Right renal pelvis (tissue), 4 donors: ENCODE measurements at places on chromosomes 16 and 17.

GRCh38 chr16:48433850-48434530, 48.8 kb upstream of the SIAH1 start:
- DNase-seq = no peak

DNA sequence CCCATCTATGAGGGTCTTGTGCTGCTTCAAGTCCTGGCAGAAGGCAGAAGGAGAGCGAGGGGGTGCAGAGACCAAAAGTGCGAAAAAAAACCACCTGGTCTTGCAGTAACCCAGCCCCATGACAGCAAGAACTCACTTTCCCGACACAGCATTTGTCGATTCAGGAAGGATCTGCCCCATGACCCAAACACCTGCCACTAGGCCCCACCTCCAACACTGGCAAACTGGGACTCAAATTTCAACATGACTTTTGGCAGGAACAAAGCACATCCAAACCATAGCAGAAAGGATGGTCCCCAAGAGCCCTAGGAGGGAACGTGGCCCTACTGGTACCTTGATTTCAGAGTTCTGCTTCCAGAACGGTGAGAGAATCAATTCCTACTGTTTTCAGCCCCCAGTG, 34.7 kb upstream of the KLHDC4 start:
- no peak for DNase-seq

DNA sequence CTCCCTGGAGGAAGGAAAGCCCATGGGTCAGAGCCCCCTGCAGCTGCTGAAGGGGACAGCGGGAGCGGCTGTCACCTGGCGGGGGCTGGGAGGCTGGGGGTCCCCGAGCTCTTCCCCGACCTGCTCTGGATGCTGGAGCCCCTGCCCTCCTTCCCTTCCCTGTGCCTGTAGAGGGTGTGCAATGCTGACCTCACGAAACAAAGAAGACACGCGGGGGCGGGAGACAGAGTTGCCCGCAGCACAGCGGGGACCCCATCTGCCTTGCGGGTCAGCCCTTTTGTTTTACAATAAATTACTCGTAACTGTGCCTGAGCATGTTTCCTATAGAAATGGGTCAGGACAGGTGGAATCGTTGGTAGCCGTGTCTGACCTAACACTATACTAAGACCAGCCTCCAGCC, 6.3 kb downstream of the SECTM1 start:
- DNase-seq = no peak

- DNase-seq = peak; percentile 65
These were observed 43.7 kb upstream of the TNRC6A start for GRCh38 chr16:24685539-24686432.

- no peak for DNase-seq
These were observed 88.8 kb upstream of the TNRC6C start for GRCh38 chr17:77869665-77870132.

- no peak for DNase-seq
These were observed 5.2 kb upstream of the PKMYT1 start for GRCh38 chr16:2985462-2985861.

DNA sequence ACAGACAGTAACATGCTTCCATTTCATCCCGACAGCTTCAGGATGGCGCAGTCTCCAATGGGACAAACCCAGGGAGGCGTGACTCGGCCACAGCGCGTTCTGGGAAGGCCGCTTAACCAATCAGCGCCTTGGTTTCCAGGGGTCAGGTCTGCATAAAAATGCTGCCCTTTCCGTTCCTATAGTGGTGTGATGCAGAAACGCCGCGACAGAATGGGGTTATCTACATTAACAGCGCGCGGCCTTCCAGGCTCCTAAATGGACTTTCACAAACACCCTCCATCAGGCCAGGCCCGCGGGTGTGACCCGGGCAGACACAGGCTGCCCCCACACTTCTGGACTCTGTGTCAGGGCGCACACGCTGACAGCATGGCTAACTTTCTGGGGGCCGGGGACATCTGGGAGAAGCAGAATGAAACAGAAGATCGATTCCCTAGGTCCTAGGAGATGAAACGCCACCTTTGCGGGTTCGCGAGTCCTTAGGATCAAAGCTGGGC, 792 bp downstream of the TMEM231 start:
- DNase-seq = peak; percentile 81

DNA sequence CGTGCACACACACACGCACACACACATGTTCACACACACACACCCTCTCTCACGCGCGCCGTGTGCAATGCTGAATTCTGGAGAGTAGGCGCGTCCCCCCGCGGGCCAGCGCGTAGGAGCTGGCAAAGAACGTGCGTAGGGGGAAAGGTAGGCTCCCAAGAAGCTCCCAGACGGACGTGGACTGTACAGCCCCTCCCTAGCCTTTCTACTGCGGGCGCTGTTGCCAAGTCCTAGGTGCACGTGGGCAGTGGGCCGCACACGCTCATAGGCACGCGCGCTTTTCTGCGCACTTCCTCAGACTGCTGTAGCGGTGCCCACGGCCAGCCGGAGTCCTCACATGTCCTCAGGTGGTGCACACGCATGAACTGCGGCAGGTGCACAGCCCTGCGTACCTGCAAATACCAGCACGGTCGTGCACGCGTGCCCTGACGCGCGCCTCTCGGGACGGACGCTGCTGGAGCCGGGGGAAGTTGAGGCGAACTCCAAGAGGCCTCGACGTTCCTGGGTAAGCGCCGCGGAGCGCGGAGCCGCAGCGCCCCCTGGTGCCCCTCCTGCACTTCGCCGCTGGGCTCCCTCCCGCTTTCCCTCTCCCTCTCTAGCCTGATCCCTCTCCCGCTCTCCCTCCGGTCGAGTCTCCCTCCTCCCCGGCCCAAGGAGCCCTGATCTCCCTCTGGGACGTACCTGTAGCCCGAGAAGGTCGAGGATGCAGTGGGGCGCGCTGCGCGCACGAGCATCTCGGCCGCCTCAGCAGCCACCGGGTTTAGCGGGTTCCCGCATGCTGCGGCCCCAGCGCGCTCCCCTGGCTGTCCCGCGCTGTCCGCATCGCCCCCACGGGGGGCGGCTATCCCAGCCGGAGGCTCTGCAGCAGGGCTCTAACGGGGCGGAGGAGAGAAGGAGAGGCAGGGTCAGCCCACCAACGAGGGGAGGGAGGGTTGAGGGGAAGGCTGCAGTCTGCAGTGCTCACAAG, 749 bp downstream of the GRIN2A start:
- DNase-seq = peak; percentile 76

GRCh38 chr16:2915196-2915929, 3.6 kb downstream of the FLYWCH1 start:
- no peak for DNase-seq

DNA sequence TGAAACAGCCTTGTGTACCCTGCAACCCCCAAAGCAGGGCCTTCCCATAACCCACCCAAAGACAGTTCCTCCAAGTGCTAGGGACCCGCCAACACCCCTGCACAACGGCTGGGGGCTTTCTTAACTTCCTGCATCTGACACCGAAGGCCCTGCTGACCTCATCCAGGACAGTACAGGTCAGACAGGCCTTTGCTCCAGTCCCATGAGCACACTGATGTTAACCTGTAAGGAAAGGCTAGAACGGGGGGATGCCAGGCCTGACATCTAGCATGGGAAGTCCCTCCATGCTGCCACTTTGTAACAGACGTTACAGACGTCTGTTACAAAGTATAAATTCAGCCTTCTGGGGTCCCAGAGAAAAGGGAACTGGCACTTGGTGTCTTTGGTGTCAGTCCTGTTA, 369.1 kb downstream of the CPPED1 start:
- no peak for DNase-seq

DNA sequence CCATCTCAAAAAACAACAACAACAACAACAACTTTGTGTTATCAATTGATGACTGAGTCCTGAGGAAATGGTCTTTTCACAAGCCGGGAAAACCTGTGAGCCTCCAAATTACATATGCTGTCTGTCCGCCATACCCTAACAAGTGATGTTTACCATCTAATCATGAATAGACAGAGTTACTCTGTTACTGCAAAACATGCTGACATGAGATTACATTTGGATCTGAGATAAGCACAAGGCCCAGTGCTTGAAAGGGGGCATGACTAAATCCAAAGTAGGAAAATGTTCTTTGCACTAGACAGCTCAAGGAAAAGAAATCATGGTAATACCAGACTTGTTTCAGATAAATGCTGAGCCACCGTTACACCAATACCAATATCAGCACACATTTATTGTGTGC, 8.6 kb upstream of the ATXN1L start:
- DNase-seq = no peak

DNA sequence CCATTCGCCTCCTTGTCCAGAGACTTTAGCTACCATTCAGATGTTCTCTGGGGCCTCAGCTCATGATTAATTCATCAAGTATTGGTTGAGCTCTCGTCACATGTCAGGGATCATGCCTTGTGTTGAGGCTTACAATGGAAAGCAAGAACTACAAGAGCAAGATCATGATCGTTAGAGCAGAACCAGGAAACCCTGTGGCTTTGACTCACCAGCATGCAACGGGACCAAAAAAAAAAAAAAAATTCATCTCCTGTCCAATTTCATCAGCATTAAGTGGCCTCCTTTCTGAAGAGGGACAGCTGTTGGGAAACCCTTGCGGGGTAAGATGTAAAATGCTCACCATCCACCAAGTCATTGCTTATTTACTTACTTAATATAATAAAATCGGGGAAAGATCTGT, 12.1 kb upstream of the USP10 start:
- no peak for DNase-seq

- no peak for DNase-seq
These were observed 84.5 kb downstream of the SEC14L1 start for GRCh38 chr17:77225265-77225664.
